GM20000 (cell line): ENCODE measurements at places on chromosomes 1 and 21.

GRCh38 chr1:162367073-162367472, 9.6 kb downstream of the SPATA46 start:
- no peak for DNase-seq

- no peak for DNase-seq
These were observed 23.6 kb upstream of the ABCB10 start for GRCh38 chr1:229582011-229582694.

- DNase-seq = no peak
These were observed 453.7 kb upstream of the RUNX1 start for GRCh38 chr21:35502821-35503220.

- no peak for DNase-seq
These were observed 18.8 kb downstream of the PTPRC start for GRCh38 chr1:198657550-198658064.

DNA sequence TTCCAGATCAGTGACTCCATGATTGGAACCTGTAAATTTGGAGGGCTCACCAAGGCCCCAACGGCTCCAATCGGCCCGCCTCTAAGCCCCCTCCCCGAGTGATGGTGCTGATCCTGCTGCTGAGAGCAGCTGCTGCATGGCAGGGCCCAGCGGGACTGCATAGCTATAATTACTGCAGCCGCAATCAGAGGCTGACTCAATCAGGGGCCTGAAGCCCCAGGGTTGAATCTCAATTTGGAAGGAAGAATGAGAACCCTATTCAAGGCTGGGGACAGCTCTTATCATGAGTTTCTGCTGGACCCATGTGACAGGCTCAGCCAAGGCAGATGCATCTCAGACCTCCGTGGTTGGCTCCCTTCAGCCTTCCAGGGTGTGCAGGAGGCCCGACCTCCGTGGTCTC, 42.8 kb upstream of the MAGOH start:
- no peak for DNase-seq
